Activated T-helper 2 cell treated with anti-CD3 and anti-CD28 coated beads, Interferon-gamma antibody, Interleukin-2, Interleukin-4, amounts not matched to agents 10 μg/mL and 5 μg/mL and 100 μg/mL, durations not matched to agents 14 hours and 24 hours and 36 hours (primary cell): ENCODE measurements at places on chromosomes 16 and 17. TPM values are rescaled to one million over a fixed set of nuclear protein-coding genes. Genes with fewer than 3 reads are reported as not detected.
A peak's percentile ranks its signal among the peaks of the same experiment; 100 is the strongest.

- no peak for DNase-seq
- H3K4me1 ChIP-seq = peaks cover 57% of the 10 kb centered on the region
- H3K4me3 ChIP-seq = peak overlapping the region; percentile 94
- H3K36me3 ChIP-seq = peaks cover 58% of the 10 kb centered on the region
- H3K27ac ChIP-seq = peak overlapping the region; percentile 90
Measured at GRCh38 chr17:42274253-42274542, 2.0 kb downstream of the STAT5B start.

DNA sequence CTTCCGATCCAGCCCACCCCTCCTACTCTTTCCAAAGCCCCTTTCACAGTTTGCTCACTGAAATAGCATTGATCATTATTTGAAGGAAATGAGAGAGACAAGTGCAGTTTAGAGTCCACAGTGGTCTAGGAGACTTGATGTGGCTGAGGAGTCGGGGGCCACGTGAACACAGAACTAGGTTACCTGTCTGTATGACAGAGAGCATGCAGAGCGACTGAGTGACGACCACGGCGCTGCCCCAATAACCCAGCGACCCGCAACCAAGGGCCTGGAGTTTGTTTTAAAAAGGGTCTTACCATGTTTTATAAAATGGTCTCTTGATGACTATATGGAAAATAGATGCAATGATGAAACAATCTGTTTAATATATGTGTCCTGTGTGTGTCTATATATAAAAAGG, 39.5 kb downstream of the NDEL1 start:
- H3K36me3 ChIP-seq = peaks cover 50% of the 10 kb centered on the region
- H3K27me3 ChIP-seq = no peaks in the 10 kb centered on the region
- no peaks in the 10 kb centered on the region for H3K4me1 ChIP-seq
- H3K4me3 ChIP-seq = no peak overlapping the region
- H3K27ac ChIP-seq = no peak overlapping the region

- H3K4me3 ChIP-seq = no peak overlapping the region
- no peaks in the 10 kb centered on the region for H3K27me3 ChIP-seq
- peaks cover 21% of the 10 kb centered on the region for H3K4me1 ChIP-seq
- no peak overlapping the region for H3K27ac ChIP-seq
Measured at GRCh38 chr16:9070254-9070653, 21.2 kb upstream of the HAPSTR1 start.

GRCh38 chr17:67652433-67652832, 65.3 kb upstream of the NOL11 start:
- H3K27ac ChIP-seq = no peak overlapping the region
- H3K4me1 ChIP-seq = no peaks in the 10 kb centered on the region
- H3K4me3 ChIP-seq = no peak overlapping the region
- H3K36me3 ChIP-seq = no peaks in the 10 kb centered on the region
- H3K27me3 ChIP-seq = no peaks in the 10 kb centered on the region
- no peak for DNase-seq

The ABCC6 gene
- not detected in 2 replicates for total RNA-seq

The ASGR1 gene
- 1.7 and 1.8 TPM in 2 replicates for total RNA-seq

The PDPK1 gene
- 45.7 and 48.5 TPM in 2 replicates for total RNA-seq

The TM4SF5 gene
- total RNA-seq = not detected in 2 replicates

The NHLRC4 gene
- 1.1 and 1.3 TPM in 2 replicates for total RNA-seq

The KRTAP4-5 gene
- total RNA-seq = not detected in 2 replicates
